ENCODE measurements at places on chromosomes 2 and 18. TPM values are rescaled to one million over a fixed set of nuclear protein-coding genes. Genes with fewer than 3 reads are reported as not detected.

The UGT1A10 gene
- not detected for total RNA-seq

The VWA3B gene
- total RNA-seq, result 0.22 TPM

The IL1RN gene
- 0.24 TPM for total RNA-seq

The DHX57 gene
- 11.6 TPM for total RNA-seq

- DNase-seq, result no peak
- no peak overlapping the region for H3K4me3 ChIP-seq
- no peaks in the 10 kb centered on the region for H3K4me1 ChIP-seq
- no peaks in the 10 kb centered on the region for H3K27me3 ChIP-seq
Measured at GRCh38 chr2:53512071-53512826, 255.4 kb upstream of the CHAC2 start.

DNA sequence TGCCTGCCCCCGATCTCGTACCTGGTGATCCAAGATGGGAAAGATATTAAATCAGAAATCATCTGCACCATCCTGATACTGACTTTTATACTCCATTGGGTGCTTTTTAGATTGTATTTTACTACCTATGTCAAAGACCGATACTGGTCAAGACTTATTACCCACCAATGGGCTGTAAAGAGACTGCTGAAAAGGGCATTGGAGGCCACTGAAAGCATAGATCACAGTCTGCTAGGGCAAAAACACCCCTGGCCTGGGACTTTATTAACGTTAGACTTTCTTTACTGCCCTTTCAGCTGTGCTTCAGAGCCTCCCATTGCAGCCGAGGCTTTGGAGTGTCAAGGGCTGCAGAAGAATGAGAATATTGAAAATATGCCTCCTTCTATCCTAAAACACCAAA, 472.8 kb upstream of the DDX18 start:
- no peak overlapping the region for H3K4me3 ChIP-seq
- no peak overlapping the region for H3K27ac ChIP-seq
- H3K4me1 ChIP-seq, result no peaks in the 10 kb centered on the region

DNA sequence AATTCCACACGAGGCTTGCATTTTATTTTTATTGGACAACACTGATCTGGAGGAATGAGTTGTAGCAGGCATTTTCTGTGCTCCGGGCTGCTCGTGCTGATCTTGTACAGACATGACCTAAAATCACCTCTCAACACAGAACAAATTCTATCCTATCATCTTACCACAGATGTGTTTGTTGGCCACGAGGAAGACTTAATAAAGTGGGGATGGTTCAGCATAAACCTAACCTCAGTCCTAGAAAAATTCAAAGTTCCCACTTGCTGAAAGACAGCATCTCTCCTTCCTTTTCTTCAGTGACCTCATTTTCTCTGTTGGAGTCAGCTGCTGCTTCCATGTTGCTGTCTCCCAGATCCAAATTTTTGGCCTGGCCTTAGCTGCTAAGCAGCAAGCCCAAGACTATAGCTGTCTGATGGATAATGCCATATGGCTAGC, 45.3 kb downstream of the RBKS start:
- H3K27ac ChIP-seq, result peak overlapping the region; percentile 60
- no peaks in the 10 kb centered on the region for H3K36me3 ChIP-seq
- H3K27me3 ChIP-seq, result no peaks in the 10 kb centered on the region

DNA sequence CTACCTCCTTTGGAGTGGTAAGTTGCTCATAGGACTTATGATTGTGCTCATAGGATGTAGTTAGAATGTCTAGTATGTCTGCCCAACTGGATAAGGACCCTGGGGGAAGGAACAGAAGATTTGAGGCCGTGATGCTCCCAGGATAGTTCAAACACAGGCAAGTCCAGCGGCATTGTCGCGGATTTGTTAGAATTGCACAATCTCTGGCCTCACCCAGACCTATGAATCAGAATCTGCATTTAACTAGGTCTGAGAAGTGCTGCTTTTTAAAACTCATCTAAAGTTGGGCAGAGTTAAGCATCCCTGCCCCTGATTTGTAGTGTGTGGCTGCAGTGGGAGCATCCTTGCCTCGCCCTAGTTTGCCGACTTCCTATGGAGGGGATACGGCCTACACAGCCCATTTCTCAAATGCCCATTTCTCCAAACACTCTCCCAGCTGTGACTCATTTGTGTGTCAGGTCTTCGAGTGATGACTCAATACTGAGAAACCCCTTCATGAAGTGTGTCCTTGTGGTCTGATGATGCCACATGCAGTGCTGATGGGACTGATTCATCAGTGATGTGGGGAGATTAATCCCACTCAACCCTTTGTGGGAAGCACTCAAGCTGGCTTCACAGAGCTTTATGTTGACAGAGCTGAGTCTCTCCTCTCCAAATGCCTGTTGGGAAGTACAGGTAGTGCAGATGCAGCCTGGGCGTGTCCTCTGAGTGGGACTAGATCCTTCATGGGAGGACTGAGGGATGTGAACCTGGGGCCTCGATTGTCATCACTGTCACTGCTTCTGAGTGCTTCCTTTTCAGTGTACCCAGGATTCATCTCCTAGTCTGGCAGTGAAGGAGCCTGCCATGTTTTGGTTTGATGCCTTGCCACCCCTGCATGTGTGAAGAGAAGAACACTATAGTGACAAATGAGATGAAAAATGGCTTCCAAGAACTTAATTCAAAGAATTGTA, 18.7 kb downstream of the SMIM21 start:
- H3K4me3 ChIP-seq, result no peak overlapping the region
- no peaks in the 10 kb centered on the region for H3K36me3 ChIP-seq
- DNase-seq, result no peak
- H3K27me3 ChIP-seq, result peaks cover 3% of the 10 kb centered on the region

GRCh38 chr2:110904779-110905148, 172.4 kb downstream of the ACOXL start:
- no peak overlapping the region for H3K27ac ChIP-seq
- H3K4me1 ChIP-seq, result no peaks in the 10 kb centered on the region
- no peak overlapping the region for H3K4me3 ChIP-seq
- no peaks in the 10 kb centered on the region for H3K36me3 ChIP-seq
- no peak for DNase-seq

GRCh38 chr2:119431976-119432850, 559 bp downstream of the TMEM37 start:
- peak overlapping the region; percentile 60 for H3K27ac ChIP-seq
- H3K36me3 ChIP-seq, result no peaks in the 10 kb centered on the region
- peaks cover 5% of the 10 kb centered on the region for H3K4me1 ChIP-seq
- no peaks in the 10 kb centered on the region for H3K27me3 ChIP-seq

- no peaks in the 10 kb centered on the region for H3K27me3 ChIP-seq
- H3K4me1 ChIP-seq, result no peaks in the 10 kb centered on the region
- H3K27ac ChIP-seq, result no peak overlapping the region
Measured at GRCh38 chr2:163794635-163795034, 58.8 kb upstream of the FIGN start.

Measured in psoas muscle (tissue), 8 donors.